ENCODE measurements at places on chromosomes 12 and 14. TPM values are rescaled to one million over a fixed set of nuclear protein-coding genes. Genes with fewer than 3 reads are reported as not detected.

ACRBP gene
- 0.93 TPM for polyA plus RNA-seq

KRT2 gene
- polyA plus RNA-seq: 0.03 TPM

- H3K27me3 ChIP-seq: no peaks in the 10 kb centered on the region
- H3K4me3 ChIP-seq: no peak overlapping the region
Measured at GRCh38 chr12:3119192-3119755, 42.1 kb downstream of the TSPAN9 start.

DNA sequence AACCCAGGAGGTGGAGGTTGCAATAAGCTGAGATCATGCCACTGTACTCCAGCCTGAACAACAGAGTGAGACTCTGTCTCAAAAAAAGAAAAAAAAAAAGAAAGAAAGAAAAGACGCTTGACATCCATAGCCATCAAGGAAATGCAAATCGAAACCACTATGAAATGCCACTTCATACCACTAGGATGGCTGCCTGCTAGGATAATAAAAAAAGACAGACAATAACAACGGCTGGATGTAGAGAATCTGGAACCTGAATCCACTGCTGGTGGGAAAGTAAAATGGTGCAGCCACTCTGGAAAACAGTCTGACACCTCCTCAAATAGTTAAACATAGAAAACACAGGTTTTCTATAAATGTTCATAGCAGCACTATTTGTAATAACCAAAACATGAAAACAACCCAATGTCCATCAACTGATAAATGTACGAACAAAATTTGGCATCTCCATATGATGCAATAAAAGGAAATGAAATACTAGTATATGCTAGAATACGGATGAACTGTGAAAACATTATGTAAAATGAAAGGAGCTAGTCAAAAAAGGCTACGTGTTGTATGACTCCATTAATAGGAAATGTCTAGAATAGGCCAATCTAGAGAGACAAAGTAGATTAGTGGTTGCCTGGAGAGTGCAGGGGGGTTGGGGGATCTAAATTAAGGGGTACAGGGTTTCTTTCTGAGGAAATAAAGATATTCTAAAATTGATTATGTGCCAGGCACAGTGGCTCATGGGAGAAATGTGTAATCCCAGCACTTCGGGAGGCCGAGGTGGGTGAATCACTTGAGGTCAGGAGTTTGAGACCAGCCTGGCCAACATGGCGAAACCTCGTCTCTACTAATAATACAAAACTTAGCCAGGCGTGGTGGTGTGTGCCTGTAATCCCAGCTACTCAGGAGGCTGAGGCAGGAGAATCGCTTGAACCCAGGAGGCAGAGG is 9.7 kb downstream of the WSB2 start:
- peaks cover 16% of the 10 kb centered on the region for H3K36me3 ChIP-seq
- no peak overlapping the region for H3K4me3 ChIP-seq
- peaks cover 21% of the 10 kb centered on the region for H3K4me1 ChIP-seq
- H3K27ac ChIP-seq: no peak overlapping the region
- no peak for DNase-seq

SMCO3 gene
- polyA plus RNA-seq: 0.61 TPM

DNA sequence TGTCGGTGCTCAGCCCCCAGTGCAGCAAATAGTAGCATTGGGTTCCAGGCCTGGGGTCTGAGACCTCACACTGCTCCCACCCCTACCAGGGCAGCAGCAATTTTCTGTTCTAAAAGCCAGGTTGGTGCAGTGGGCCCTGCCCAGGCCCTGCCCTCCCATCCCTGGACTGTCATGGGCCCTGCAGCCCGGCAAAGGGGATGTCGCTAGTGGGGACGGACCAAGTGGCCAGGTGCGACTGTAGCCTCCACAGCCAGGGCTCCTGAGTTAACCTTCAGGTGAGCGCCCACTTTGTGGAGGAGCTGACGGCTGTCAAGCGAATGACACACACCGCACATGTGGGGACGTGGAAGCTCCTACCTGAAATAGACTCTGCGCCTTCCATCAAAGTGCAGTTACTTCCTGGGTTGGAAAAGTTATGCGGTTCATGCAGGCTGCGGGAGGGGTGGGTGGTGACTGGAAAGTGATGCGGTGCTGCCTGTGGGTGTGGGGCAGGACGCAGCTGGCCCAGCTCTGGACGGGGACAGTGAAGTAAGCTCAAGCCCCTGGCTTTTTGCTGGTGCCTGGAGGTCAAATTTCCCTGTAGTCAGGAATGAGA is 1.5 kb downstream of the INF2 start:
- H3K36me3 ChIP-seq: no peaks in the 10 kb centered on the region
- DNase-seq: no peak
- H3K27ac ChIP-seq: peak overlapping the region; percentile 81
- no peaks in the 10 kb centered on the region for H3K27me3 ChIP-seq

DNA sequence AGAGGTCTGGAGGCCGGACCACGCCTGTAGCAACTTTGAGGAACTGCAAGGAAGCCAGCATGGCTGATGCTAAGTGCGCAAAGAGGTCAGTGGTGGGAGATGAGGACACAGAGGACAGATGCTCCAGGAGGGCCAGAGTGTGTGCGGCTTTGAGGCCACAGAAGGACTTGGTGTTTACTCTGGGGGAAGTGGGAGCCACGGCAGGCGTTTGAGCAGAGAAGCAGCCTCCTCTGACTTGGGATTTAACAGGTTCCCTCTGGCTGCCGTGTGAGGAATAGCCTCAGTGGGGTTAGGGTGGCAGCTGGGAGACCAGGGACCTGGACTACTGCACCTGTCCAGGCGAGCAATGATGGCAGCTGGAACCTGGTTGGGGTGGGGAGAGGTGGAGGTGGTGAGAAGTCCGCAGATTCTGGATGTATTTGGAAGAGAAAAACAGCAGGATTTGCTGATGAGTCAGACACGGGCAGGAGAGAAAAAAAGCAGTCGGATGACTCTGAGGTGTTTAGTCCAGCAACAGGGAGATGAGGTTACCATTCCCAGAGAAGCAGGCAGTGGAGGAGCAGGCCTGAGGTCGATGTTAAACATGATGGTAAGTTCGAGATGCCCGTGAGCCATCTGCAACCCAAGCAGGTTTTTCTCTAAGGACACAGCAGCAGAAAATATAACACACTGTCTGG is 143.5 kb downstream of the SCARB1 start:
- no peaks in the 10 kb centered on the region for H3K4me1 ChIP-seq
- peak overlapping the region; percentile 26 for H3K27ac ChIP-seq
- no peak for DNase-seq

DNA sequence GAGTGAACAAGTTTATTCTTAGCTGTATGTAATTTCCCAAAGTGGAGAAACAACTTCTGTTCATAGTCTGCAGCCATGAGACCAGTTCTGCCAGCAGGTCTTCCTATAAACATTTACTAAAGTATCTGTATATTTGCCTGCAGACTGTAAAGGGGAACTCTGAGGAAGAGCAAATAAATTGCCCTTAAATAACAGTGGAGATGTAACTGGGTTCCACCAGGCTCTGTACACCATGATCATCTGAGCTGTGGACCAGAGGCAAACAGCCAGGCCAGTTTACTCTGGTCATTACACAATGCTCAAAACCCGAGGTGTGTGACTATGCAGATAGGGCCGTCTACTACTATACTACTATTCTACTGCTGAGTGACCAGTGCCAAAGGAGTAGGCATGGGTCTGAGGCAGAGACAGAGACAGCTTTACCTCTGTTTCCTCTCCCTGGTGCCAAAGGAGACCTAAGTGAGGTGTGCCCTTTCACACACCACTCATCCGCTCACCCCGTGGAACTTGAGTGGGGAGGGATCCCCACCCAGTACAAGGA is 21.1 kb upstream of the CERS5 start:
- H3K4me1 ChIP-seq: no peaks in the 10 kb centered on the region
- H3K36me3 ChIP-seq: peaks cover 4% of the 10 kb centered on the region
- DNase-seq: no peak
- H3K4me3 ChIP-seq: no peak overlapping the region
- H3K27me3 ChIP-seq: no peaks in the 10 kb centered on the region
- no peak overlapping the region for H3K27ac ChIP-seq

SYNE3 gene
- polyA plus RNA-seq: 3.7 TPM

GRCh38 chr12:49260166-49260565 is 4.7 kb upstream of the TUBA1C start:
- H3K27ac ChIP-seq: no peak overlapping the region
- H3K36me3 ChIP-seq: no peaks in the 10 kb centered on the region
- DNase-seq: peak; percentile 61
- no peaks in the 10 kb centered on the region for H3K4me1 ChIP-seq

- no peaks in the 10 kb centered on the region for H3K4me1 ChIP-seq
- no peaks in the 10 kb centered on the region for H3K36me3 ChIP-seq
- no peaks in the 10 kb centered on the region for H3K27me3 ChIP-seq
- DNase-seq: no peak
- H3K4me3 ChIP-seq: no peak overlapping the region
- H3K27ac ChIP-seq: no peak overlapping the region
Measured at GRCh38 chr12:121942145-121942718, 23.8 kb downstream of the CFAP251 start.

GRCh38 chr12:124438437-124439056 is 128.9 kb downstream of the NCOR2 start:
- H3K4me1 ChIP-seq: peaks cover 5% of the 10 kb centered on the region
- H3K27me3 ChIP-seq: no peaks in the 10 kb centered on the region
- no peak overlapping the region for H3K27ac ChIP-seq
- no peak for DNase-seq
- H3K36me3 ChIP-seq: no peaks in the 10 kb centered on the region

GRCh38 chr12:71218616-71219015 is 60.8 kb upstream of the TSPAN8 start:
- H3K36me3 ChIP-seq: no peaks in the 10 kb centered on the region
- no peaks in the 10 kb centered on the region for H3K27me3 ChIP-seq
- no peak overlapping the region for H3K27ac ChIP-seq
- H3K4me3 ChIP-seq: no peak overlapping the region
- peaks cover 45% of the 10 kb centered on the region for H3K4me1 ChIP-seq
- DNase-seq: peak; percentile 96

KRT79 gene
- polyA plus RNA-seq: 1.5 TPM

PAPLN gene
- 5.4 TPM for polyA plus RNA-seq

CLEC4D gene
- 39.2 TPM for polyA plus RNA-seq

DNA sequence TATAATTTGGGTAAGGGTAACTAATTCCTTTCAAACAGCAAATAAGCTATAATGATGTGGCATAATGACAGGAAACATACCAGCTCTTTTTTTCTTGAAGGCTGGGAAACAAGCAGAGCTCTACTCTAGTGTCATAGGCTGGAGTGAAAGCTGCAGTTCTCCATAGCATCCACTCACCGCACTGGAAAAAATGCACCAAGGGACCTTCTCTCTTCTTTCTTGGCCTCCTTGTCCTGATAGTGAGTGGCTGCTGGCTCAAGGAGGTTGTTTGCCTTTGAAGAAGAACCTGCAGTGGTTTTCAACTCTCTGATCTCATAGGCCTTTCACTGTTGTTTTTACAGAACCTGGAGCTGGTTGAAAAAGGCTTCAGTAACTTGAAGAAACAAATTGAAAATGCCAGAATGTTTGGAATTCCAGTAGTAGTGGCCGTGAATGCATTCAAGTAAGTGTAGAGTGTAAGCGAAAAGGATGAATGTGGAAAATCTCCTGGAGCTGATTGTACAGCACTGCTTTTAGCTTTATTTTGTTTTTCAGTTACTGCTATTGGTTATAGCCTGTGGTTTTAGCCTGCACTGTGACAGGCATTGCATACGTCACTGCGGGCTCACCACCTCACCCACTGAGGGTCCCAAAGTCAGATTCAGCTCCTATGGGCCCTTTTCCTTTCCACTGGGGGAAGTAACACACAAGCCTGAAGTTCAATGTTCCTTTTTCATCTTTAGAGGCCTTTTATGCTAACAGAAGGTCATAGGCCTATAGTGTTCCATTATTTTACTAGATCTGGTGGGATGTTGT is 17.2 kb upstream of the AKAP5 start:
- DNase-seq: peak; percentile 34
- no peaks in the 10 kb centered on the region for H3K27me3 ChIP-seq
- H3K27ac ChIP-seq: no peak overlapping the region
- H3K4me1 ChIP-seq: no peaks in the 10 kb centered on the region

GRCh38 chr14:31029016-31029970 is 3.1 kb upstream of the STRN3 start:
- H3K36me3 ChIP-seq: no peaks in the 10 kb centered on the region
- H3K4me1 ChIP-seq: no peaks in the 10 kb centered on the region
- H3K27ac ChIP-seq: no peak overlapping the region
- H3K4me3 ChIP-seq: no peak overlapping the region

P2RX2 gene
- 0.05 TPM for polyA plus RNA-seq

GRCh38 chr12:74584483-74585062 is 46.9 kb downstream of the ATXN7L3B start:
- H3K4me1 ChIP-seq: no peaks in the 10 kb centered on the region
- no peak for DNase-seq
- no peaks in the 10 kb centered on the region for H3K36me3 ChIP-seq
- H3K27me3 ChIP-seq: no peaks in the 10 kb centered on the region
